Renal pelvis (tissue), 12 donors: ENCODE measurements at places on chromosomes 1 and 21.
A peak's percentile ranks its signal among the peaks of the same experiment; 100 is the strongest.

- peak; percentile 30 for DNase-seq
These were observed 580 bp downstream of the RBM34 start for GRCh38 chr1:235160383-235160956.

GRCh38 chr1:197915862-197916499 is 1.2 kb upstream of the LHX9 start:
- peak; percentile 66 for DNase-seq

DNA sequence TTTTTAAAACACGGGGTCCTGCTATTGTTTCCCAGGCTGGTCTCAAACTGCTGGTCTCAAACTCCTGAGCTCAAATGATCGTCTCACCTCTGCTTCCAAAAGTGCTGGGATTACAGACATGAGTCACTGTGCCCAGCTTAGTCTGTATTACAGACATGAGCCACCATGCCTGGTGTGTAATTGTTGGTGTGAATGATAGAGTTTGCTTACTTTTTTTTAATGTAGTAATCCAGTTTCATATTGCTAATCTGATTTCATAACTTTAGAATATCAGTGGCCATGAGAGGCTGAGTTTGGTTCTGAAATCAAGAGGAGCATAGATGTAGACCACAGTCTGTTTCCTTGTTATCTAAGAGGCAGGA is 3.4 kb downstream of the EPB41 start:
- no peak for DNase-seq

DNA sequence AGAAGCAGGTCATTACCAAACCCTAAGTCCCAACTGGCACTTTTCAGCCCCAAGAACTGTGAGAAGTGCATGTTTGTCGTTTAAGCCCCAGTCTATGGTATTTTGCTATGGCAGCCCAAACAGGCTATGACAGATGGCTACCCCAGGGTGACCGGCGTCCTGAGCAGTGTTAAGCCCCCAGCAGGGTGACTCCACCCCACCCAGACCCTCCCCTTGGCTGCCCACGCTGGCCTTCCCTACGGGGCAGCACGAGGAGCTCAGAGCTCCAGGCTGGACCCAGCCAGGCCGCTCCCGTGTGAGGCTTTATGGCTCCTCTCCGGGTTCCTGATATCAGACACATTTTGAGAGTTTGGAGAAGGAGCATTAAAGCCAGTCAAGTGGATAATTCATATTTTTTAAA is 684.0 kb downstream of the PTPRU start:
- DNase-seq, result no peak

DNA sequence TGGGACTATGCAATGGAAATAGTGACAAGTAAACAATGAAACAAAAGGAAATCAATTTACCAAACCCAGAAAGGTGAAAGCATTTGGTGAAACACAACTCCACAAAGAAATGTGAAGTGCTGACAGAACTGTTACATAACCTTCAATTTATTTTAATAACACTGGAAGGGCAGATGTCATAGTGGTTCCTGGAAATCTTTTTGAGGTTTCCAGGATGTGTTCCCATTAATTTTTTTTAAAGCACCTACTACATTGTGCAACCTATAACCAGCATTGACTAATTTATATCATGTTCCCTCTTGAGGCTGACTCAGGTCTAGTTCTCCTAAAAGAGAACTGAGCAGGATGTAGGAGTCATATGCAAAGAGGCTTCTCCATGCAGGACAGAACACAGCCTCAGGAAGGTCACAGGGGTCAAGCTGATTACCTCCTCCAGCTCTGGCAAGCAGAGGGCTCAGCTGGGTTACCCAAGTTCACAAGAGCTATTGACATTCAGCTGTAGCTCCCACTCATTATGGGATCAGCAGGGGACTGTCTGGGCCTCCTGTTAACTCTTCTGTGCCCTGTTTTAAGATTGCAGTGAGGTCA is 157.1 kb upstream of the NRIP1 start:
- DNase-seq, result no peak

DNA sequence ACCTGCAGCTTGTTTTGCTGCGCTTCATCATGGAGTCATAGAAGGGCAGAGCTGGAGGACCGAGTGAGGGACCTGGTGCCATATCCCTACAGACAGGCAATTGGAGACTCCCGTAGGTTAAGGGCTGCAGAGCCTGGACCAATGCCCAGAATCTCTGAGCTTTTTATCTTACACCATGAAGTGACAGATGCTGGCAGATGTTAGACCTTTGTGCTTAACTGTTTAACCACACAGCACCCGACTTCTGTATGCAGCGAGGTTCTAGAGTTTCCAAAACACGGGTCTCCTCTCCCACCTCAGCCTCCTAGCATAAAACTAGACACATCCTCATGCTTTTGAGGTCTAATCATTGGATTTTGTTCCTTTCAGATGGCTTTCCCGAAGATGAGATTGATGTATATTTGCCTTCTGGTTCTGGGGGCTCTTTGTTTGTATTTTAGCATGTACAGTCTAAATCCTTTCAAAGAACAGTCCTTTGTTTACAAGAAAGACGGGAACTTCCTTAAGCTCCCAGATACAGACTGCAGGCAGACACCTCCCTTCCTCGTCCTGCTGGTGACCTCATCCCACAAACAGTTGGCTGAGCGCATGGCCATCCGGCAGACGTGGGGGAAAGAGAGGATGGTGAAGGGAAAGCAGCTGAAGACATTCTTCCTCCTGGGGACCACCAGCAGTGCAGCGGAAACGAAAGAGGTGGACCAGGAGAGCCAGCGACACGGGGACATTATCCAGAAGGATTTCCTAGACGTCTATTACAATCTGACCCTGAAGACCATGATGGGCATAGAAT is 47.6 kb downstream of the B3GALT5 start:
- DNase-seq, result peak; percentile 31

GRCh38 chr1:45403718-45404117 is 63.5 kb upstream of the MUTYH start:
- DNase-seq, result no peak
